Stimulated activated CD8-positive, alpha-beta memory T cell treated with anti-CD3 and anti-CD28 coated beads, Interleukin-7, amount 100 ng/mL, for 4 hours (primary cell): ENCODE measurements at places on chromosomes 16 and 17.

- DNase-seq = no peak
Measured at GRCh38 chr17:17780922-17781590, 55.7 kb downstream of the SREBF1 start.

- DNase-seq = no peak
Measured at GRCh38 chr17:3582915-3583314, 25.3 kb upstream of the TRPV3 start.

DNA sequence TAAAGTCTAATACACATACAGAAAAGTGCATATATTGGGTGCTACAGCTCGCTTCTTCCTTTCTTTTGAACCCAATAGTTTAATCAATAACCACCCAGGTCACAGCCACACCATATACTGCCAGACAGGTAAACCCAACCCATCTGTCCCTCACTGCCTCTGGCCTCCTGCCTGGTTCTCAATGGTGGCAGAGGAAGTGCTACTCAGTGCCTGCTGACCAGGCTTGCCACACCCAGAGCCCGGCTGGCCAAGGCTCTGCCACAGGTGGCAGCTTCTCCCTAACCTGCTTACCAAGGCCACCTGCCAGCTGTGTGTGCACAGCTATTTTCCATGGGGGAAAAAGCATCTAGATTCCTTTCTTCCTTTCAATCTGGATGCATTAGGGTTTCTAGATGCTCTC is 584 bp downstream of the PMP22 start:
- no peak for DNase-seq

- DNase-seq = no peak
Measured at GRCh38 chr17:34434052-34434451, 71.0 kb upstream of the CCL1 start.

- no peak for DNase-seq
Measured at GRCh38 chr17:3485481-3486068, 9.8 kb downstream of the ASPA start.

GRCh38 chr17:2980211-2980903 is 83.0 kb downstream of the OR1D5 start:
- DNase-seq = no peak

GRCh38 chr16:8063159-8063558 is 527.2 kb downstream of the TMEM114 start:
- no peak for DNase-seq
